ENCODE measurements at places on chromosomes 1 and 21.

- no peak for DNase-seq
Measured at GRCh38 chr1:177302357-177303044, 131.7 kb downstream of the BRINP2 start.

DNA sequence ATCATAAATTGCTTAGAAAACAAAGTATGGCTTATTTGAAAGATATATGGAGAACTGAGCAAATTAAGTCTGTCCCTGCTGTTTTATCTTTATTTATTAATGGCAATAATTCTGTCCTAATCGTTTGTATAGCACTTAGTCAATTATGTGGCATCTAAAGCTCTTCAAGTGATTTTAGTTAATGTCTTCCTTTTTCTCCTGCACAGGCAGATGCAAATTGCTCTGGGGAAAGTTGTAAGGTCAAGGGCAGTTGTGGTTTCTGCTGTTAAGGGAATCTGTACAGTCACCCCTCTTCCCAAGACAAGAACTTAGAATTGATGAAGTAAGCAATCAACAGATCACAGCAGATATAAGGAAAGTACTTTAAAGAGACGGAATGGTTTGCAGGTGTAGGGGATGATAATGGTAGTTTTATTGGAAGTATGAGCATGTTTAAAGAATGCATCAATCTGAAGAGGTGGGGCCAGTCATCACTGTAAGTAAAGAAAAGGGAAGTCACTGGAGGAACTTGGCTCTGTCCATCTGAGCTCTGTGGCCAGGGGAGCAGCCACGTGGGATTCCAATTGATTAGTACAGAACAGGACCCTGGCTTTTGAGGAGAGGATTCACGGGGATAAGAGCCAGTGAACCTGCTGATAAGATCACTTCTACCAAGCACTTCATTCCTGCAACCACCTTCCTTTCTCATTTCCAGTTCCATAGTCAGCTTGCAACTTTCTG is 116.0 kb upstream of the KCNJ6 start:
- no peak for DNase-seq

- peak; percentile 77 for DNase-seq
Measured at GRCh38 chr1:145977486-145978470, 13.3 kb downstream of the POLR3GL start.

DNA sequence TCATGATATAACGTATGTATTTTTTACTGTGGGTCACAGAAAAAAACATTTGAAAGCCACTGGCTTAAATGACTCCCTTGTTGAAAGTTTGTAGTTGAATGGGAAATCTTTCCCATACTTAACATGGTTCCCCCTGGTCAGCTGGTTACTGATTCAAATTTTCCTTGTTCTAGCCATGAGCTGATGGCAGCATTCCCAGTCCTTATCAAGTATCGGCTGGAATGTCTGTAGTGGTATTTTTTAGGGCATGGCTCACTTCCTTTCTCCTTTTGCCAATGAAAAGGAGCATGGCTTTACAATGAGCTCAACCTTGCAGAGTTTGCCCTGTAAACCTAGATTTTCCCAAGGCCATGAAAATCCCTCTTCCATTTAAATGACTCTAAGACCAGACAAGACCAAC is 55.7 kb downstream of the GIPC2 start:
- DNase-seq, result no peak

GRCh38 chr1:168801032-168801745 is 72.2 kb upstream of the DPT start:
- DNase-seq, result no peak

- DNase-seq, result no peak
Measured at GRCh38 chr1:41490911-41491310, 6.4 kb upstream of the EDN2 start.

- DNase-seq, result no peak
Measured at GRCh38 chr1:223708001-223708359, 4.4 kb upstream of the CAPN2 start.

DNA sequence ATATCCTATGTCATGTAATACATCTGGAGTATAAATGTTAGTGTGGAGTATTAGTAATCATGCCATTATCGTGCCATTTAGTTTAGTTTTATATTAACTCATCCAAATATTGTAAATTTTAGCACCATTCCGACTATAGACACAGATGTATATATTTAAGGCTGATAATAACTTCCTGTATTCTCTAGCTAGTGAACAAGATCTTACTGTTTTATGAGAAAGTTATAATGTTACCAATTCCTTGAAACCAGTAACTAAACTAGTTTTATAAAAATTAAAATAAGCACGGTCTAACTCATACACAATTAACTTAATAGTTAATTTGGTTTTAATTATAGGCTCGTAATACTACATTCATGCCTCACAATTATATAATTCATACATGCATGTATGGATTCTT is 808.6 kb downstream of the USP25 start:
- no peak for DNase-seq

GRCh38 chr1:157380523-157380922 is 171.8 kb downstream of the FCRL5 start:
- no peak for DNase-seq

DNA sequence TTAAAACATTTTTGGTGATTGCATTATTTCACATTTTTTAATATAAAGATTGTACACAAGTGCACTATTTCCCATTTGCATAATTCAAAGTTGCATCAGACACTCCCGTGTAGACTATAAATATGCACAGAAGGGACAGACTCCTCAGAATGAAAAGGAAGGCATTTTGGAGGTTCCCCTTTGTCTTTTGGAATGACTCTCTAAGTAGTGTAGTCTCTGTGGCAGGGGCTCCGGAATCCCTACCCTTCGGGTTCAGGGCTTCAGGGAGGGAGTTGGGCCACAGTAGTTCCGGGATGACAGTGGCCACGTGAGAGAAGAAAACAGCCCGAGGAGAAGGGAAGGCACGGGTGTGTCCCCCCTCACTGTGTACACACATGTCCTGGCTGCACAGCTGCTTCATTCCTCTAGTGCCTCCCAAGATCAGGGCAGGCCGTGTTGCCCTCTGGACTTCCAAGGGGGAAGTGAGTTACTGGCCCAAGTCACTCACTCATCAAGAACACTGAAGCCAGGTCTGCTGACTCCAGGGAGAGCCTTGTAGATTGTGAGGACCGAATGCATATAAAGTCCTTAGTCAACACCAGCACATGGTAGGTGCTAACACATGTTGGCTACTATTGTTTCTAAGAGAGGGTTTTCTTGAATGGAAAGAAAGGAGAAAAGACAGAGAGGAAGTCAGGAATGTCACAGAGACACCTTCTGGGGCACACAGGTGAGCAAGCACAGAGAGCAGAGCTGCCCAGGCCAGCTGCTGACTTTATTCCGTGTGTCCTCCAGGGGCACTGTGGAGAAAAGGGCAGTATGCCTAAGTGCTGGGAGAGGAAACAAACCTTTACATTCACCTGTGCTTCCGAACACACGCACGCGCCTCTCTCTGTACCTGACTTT is 39.8 kb downstream of the LHX4 start:
- no peak for DNase-seq

DNA sequence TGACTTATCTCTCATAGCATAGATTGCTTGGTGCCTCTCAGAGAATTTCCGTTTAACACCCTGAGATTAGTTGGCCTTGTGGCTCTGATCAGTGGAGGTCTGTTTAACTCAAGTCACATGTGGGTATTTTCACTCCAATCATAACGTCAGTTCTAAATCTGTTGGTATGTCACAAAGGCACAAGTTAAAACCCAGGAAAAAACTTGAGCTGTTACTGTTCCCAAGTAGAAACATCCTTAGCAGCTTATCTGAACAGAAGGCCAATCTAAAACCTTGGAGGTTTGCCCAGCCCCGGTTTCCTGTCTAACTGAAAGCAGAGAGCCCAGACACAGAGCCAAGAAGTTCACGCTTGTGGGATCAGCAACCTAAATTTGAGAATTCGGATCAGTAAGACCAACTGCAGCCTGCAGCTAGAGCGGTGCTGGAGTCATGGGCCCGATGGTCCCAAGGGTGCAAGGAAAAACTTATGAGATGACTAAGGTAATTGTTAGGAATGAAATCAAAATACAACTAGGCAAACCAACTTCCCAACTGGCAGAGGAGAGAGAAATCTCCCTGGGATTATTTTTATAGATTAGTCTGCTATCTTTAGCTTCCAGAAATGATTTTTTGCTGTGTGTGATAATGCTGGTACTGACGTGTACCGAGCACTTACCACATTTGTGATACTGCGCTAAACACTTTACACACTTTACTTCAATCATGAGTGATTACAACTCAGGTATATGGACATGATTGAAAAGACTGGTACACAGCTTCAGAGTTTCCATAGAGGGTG is 90.2 kb upstream of the C1orf21 start:
- DNase-seq, result no peak

GRCh38 chr21:28773036-28773435 is 219.6 kb downstream of the LTN1 start:
- DNase-seq, result no peak

DNA sequence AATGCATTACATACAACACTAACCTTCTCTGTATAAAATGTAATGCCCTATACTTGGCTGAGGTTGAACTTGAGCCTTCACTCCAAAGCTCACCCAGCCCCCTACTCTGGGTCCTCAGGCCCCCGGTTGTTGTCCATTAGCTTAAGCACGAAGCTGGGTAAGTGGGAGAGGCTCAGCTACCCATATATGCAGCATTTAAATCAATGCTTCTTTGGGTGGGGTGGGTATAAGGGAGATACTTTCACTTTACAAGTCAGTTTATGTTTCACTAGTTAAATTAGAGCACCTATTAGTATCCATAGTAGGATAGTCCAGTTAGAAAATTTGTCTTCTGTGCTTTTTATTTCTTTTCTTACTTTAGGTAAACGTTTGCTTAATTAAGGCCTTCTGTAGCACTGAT is 151.4 kb downstream of the LMX1A start:
- DNase-seq, result no peak

DNA sequence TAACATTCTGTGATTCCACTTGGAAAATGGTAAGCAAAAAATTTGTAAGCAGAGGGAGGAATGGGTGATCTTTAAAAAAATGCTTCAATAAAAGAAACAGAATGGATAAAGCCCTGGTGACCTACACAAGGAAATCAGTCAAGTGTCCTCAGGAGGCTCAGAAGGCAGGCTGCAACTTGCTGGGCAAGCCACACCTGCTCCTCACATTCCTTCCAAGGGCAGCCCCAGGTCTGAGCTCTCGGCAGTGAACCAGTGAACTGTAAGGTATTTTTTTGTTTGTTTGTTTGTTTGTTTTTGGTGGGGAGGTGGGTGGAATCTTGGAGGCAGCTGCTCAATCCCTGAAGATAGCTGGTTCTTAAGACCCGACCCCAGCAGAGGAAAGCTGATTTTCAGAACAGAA is 4.4 kb downstream of the TACSTD2 start:
- DNase-seq, result no peak

DNA sequence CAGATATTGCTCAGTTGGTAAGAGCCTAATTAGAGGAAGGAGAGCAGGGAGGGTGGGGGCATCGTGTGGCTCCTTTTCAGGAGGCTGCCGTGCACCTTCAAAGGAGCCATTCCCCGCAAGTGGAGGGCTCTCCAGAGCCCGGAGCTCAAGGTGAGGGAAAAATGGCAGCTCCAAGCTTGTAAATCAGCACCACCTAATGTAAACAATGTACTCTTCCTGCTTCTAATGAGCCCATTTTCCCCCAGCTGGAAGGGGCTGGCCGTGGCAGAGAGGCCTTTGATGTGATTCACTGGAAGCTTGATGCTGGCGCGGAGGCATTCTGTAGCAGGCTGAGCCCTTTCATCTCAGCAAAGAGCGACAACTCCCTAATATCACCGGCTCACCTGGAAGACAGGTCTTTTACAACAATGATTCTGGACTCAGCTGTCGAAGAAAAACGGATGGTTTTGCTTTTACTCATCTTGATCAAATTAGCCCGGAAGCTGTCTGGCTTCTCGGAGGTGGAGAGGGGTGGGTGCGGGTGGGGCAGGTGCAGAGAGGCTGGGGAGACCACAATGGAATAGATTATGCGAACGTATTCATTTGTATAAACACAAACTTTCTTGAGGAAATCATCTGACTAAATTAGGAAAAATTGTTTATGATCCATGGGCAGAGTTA is 112.5 kb downstream of the RRAGC start:
- DNase-seq, result peak; percentile 72

- no peak for DNase-seq
Measured at GRCh38 chr1:78088015-78088414, 42.2 kb downstream of the GIPC2 start.

- DNase-seq, result no peak
Measured at GRCh38 chr1:175222296-175222938, 29.8 kb upstream of the KIAA0040 start.

GRCh38 chr1:108114033-108114599 is 86.0 kb downstream of the SLC25A24 start:
- DNase-seq, result no peak

- no peak for DNase-seq
Measured at GRCh38 chr1:116389013-116389412, 16.0 kb downstream of the ATP1A1 start.

DNA sequence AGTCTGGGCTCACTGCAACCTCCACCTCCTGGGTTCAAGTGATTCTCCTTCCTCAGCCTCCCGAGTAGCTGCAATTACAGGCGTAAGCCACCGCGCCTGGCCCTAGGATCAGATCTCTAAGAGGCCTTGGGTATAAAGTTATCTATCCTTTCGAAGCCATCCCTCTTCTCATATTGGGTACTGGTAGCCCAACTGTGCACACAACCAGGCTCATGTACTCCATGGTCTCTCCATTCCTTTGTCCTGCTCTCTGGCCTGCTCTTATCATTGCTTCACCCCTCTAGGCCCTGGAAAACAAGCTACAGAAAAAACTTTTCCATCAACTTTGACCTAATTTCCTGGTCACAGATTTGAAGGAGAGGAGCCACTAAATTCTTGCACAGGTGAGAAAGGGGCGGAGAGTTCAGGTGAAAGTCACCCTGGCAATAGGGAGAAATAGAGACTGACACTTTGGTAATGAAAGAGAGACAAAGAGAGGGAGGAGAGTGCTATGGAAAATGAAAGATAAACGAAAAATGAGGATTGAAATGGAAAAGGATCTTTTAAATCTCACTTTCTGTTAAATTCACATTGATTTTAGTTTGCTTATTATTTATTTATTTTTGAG is 6.0 kb downstream of the TXNIP start:
- DNase-seq, result no peak

DNA sequence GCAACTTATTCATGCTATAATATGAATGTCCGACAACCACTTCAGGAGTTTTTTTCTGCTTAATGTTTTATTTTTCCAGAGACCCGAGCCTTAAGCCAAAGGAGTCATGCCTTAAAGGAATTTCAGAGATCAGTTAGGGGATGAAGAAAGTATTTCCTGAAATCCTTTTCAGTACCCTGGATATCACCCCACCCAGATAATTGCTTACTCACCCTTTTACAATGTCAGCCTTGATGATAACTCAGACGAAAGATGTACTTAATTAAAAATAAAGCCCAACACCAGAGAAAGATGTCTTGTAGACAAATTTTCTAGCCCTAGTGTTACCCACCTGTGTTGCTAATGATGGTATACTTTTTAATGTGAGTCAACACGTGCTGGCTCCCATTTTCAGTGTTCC is 124.1 kb downstream of the XCL2 start:
- DNase-seq, result no peak

- DNase-seq, result no peak
Measured at GRCh38 chr1:21668232-21668950, 766 bp downstream of the RAP1GAP start.
